ELF-1 (cell line): ENCODE measurements at places on chromosomes 3 and 15.

DNA sequence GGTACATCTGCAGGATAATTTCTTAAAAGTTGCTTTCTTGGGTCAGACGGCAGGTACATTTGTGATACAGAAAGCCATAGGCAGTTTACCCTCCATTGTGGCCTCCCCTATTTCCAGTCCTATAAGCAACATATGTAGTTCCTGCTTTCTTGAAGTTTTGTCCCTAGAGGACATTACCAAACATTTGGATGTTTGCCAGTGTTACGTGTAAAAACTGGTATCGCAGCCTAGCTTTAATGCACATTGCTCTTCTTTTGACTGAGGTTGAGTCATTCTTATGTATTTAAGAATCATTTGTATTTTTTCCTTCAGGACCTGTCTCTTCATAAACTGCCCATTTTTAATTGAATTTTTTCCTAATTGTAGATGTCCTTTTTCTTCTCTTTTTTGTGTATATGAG, 114.3 kb downstream of the DIPK2A start:
- no peak for DNase-seq

- no peak for DNase-seq
Observed at GRCh38 chr3:120280026-120280425, 5.0 kb downstream of the GPR156 start.

- DNase-seq: peak; percentile 19
Observed at GRCh38 chr3:129597087-129597999, 9.1 kb downstream of the PLXND1 start.

DNA sequence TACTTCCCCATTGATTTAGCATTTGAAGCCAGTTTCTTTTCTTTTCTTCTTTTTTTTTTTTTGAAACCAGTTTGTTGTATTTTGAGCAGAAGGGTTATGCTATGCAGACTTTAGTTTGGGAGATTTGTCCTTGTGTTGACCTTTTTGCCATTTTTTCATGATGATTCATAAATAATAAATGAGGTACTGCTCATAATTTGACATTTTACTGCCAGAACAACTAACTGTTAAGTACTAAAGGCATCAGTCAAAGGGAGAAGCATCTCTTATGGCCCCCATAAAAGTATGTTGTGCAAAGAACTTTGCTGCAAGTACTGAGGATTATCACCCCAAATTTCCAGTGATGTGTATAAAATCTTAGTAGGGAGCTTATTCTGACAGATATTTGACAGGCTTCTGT, 1.7 kb upstream of the GPR87 start:
- DNase-seq: no peak

GRCh38 chr3:27696906-27697305, 25.2 kb downstream of the EOMES start:
- DNase-seq: no peak

- DNase-seq: no peak
Observed at GRCh38 chr3:193236599-193236998, 4.4 kb upstream of the PLAAT1 start.

GRCh38 chr3:161401389-161401788, 30.1 kb upstream of the SPTSSB start:
- no peak for DNase-seq

- DNase-seq: no peak
Observed at GRCh38 chr3:180181387-180181786, 144.7 kb upstream of the PEX5L start.

GRCh38 chr15:76151599-76151974, 91.8 kb downstream of the TMEM266 start:
- DNase-seq: peak; percentile 66

DNA sequence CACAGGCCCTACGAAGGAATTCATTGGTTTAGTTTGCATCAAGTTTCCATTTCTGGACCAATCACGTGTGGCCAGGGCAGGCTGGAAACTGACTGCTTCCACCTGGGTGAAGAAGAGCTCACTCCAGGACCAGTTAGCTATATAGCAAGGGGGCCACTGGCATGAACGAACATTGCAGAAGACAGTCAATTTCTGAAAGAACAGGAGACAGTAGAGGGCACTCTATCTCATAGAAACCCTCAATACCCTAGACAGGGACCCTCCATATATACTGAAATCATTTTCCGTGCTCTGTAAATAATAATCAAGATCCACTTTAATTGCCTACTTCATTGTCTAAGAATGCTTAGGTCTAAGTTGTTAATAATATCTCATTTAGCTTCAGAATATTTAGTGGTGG, 215.6 kb downstream of the CADPS start:
- no peak for DNase-seq

DNA sequence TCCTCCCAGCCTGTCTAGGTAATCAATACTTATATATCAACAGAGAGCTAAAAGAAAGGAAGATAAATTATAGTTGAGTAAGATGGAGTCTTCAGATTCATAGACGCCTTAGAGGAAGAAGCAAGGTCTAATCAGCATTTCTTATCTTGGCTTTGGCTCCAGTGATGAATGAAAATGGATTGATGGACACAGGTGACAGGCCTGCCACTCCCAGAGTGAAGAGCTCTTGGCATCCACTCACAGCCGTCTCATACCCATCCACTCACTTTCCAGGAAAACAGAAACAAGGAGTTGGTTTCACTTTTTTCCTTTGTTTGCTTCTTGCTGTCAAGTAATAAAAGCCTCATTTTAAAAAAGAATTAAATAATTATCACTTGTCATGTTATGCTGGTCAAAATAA, 168.2 kb downstream of the MFSD1 start:
- DNase-seq: no peak

- DNase-seq: no peak
Observed at GRCh38 chr15:73996939-73997338, 2.4 kb downstream of the PML start.

DNA sequence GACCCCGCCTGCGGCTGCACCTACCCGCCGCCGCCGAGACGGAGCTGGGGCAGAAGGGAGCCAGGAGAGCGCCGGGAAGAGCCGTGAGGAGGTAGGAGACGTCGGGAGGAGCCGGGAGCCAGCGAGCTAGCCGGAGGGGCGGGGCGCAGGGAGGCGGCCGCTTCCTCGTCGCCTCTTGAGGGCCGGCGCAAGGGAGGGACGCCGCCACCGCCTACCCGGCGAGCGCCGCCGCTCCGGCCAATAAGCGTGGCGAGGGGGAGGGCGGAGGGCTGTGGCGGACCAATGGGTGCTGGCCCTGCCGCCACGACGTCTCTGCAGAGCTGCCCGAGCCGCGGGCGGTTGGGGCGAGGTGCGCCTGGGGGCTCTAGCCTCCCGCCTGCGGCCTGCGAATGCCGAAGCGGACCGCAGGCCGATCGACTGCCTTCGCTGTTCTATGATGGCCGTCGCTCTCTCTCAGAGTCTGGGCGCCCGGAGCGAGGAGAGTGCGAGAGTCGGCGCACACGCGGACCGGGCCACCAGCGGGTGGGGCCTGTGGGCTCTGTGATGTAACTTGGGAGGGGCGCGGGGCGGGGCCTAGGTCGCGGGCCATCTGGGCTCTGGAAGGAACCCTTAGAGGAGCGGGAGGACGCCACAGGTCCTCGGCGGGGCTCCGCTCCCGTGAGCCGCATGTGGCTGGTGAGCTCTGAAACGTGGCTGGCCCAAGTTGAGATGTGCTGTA, 72.7 kb upstream of the MAP4 start:
- DNase-seq: peak; percentile 99

GRCh38 chr3:41200669-41201021, 1.3 kb downstream of the CTNNB1 start:
- DNase-seq: peak; percentile 35

DNA sequence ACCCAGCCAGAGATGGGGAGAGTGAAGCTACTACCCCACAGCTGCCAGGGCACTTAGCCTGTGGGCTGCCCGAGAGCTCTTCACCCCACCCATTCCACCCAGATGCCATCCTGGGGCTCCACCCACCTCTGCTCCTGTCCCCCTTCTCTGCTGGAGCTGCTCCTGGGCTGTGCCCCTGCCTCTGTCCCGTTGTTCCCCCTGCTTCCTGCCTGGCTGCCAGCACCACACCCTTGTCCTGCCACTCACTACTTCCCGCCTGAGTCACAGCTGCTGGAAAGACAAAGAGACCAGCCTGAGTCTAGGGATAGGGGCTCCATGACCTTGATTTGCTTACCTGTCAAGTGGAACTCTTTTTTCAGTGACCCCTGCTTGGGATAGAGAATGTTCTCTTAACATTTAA, 12.4 kb downstream of the GNAI2 start:
- DNase-seq: no peak

DNA sequence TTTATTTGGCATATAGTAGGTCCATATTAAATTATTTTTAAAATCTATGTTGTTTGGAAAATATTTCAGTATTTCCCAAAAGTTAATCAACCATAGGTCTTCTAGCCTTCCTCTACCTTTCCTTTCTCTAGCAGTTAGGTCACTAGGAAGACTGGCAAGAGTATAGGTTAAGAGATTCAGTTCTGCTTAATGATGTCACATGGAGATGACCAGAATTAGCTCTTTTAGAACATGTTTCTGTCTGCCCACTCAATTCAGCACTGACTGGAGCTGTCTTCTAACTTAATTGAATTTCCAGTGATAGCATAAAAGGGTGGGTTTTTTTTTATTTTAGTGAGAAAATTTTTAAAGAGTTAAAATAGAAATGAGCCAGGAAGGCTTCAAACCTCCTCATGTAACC, 23.8 kb upstream of the ZBED2 start:
- no peak for DNase-seq

DNA sequence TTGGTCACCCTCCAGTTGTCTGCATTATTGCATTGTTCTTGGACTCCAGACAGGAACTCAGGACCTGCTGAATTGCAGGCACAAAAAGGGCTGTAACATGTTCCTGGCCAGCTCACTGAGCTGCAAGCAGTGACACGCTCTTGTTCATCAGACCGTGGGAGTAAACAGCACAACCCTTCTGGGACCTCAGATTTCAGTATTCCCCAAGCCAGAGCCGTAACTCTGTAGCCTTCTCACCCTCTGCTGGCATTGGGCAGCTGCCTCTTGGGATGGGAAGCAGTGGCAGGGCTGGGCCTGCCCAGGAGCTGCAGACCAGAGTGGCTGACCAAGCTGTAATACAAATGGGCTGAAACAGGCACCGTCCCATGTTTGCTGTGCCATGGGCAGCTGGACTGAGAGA, 607.1 kb upstream of the BCHE start:
- DNase-seq: no peak

GRCh38 chr15:79724804-79725203, 172.0 kb downstream of the MTHFS start:
- no peak for DNase-seq

- DNase-seq: no peak
Observed at GRCh38 chr3:172101107-172101506, 61.7 kb downstream of the FNDC3B start.

GRCh38 chr15:99446565-99447496, 119.0 kb upstream of the MEF2A start:
- DNase-seq: no peak

GRCh38 chr3:191333298-191333880, 3.1 kb upstream of the UTS2B start:
- no peak for DNase-seq

GRCh38 chr3:167067787-167068161, 312.3 kb downstream of the ZBBX start:
- no peak for DNase-seq

DNA sequence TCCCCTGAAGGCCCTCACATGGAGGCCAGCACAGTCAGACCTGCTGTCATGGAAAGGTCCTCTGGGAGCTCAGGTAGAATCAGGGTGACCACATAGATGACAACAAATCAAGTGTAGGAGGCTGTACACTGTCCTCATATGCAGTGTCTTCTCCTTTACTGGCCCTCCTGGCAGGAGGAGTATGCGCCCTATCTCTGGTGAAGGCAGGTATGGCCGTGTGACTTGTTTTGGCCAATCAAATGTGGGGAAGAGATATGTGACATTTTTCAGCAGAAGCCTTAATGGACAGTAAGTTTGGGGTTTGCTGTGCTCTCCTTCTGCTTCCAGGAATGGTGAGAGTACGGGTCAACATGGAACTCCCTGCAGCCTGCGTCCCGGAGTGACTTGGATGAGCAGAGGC, 69.9 kb downstream of the RHCG start:
- no peak for DNase-seq

GRCh38 chr3:136950623-136951022, 7.2 kb upstream of the IL20RB start:
- no peak for DNase-seq

- DNase-seq: no peak
Observed at GRCh38 chr3:98991393-98991792, 89.9 kb upstream of the DCBLD2 start.

DNA sequence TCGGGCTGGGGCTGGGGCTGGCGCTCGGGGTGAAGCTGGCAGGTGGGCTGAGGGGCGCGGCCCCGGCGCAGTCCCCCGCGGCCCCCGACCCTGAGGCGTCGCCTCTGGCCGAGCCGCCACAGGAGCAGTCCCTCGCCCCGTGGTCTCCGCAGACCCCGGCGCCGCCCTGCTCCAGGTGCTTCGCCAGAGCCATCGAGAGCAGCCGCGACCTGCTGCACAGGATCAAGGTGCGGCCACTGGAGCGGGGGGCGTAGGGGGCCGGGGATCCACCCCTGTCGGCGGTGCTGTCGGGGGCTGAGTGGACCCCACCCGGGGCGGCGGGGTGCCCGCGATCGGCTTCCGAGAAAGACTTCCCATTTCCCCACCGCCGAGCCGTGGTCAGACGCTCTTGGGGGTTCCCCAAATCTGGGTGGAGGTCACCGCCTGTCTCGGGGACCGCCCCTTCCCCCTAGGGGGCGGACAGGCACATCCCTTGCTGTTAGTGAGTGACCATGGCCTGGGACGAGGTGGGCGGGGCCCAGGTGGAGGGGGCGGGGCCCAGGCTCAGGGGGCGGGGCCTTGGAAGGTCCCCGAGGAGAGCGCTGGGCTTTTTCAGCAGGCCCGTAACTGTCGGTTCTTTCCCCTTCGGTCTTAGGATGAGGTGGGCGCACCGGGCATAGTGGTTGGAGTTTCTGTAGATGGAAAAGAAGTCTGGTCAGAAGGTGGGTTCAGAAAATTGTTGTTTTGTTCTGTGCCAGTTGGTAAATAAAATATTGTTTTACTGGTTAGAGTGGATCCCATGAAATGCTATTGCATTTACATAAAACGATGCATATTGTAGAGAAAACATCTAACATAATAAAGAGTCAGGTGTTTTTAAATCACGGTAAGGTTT, 578 bp downstream of the LACTB start:
- peak; percentile 73 for DNase-seq

DNA sequence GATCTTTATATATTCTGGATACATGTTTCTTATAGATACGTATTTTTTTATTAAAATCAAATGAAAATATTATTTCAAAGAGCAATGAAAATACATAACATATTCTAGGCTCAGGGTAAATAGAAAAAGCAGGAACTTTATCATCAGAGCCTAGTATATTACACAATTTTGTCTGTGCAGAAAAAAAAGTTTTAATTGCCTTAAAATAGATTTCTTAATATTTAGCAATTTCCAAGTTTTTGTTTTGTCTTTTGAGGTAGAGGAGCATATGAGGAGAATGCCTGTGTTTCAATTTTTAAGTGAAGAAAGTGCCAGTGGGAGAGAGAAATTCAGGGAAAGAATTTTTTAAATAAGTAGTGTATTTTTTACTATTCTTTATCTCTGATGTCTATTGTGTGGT, 10.5 kb downstream of the CAPN7 start:
- DNase-seq: no peak

DNA sequence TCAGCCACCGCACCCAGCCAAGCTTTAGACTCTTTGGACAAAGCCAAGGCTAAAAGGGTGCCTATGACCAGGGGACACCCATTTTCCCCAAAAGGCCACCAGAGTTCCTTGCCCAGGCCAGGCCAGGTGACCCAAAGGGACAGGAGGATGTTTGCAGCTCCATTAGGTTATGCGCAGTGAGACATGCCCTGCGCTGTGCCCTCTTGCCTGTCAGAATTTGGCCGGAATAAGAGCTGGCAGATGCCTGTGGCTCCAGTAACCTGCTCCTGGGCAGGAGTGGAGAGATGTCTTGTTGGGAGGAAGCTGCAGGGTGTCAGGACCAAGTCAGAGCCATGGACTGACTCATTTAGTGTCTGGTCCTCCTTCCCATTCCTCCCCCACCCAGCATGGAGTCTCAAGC, 20.5 kb downstream of the DNASE1L3 start:
- no peak for DNase-seq
